Osteocyte (in vitro differentiated cells): ENCODE measurements at places on chromosomes 7 and 10. TPM values are rescaled to one million over a fixed set of nuclear protein-coding genes. Genes with fewer than 3 reads are reported as not detected.

Gene PODXL
- 21.2 and 23.9 TPM in 2 replicates for total RNA-seq

Gene DENND2A
- 53.3 and 56.6 TPM in 2 replicates for total RNA-seq

Gene ELAPOR2
- 23.6 and 25.7 TPM in 2 replicates for total RNA-seq

Gene ADAM12
- total RNA-seq, result 41.7 and 45.6 TPM in 2 replicates

Gene WIPF3
- total RNA-seq, result not detected in 2 replicates

Gene KCNMA1
- total RNA-seq, result 95.5 and 98.1 TPM in 2 replicates

Gene LAMB4
- total RNA-seq, result 0.75 and 1.1 TPM in 2 replicates

Gene CYP2C18
- total RNA-seq, result not detected in 2 replicates

Gene CRHR2
- total RNA-seq, result not detected in 2 replicates

Gene FAM3C
- 37.4 and 42.0 TPM in 2 replicates for total RNA-seq
